ENCODE measurements at places on chromosomes 3 and 15.

- no peak for DNase-seq
Observed at GRCh38 chr3:194714564-194714963, 28.9 kb downstream of the FAM43A start.

DNA sequence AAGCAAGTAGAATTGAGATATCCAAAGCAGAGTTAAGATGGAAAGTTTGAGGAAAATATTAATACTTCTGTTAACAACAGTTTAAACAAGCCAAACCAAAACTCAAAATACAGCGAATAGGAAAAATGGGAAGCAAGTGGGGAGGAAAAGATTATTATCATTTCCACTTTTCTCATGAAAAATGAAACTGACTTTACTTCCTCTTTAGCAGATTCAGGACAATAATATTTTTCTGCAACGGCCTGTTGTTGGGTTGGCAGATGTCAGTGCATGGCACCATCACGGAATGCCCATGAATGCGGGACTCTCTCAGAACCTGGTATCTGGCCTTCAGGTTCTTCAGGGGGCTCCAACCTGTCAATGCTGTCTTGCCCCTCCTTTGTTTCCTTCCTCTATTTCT, 11.1 kb downstream of the ANKUB1 start:
- DNase-seq, result no peak

DNA sequence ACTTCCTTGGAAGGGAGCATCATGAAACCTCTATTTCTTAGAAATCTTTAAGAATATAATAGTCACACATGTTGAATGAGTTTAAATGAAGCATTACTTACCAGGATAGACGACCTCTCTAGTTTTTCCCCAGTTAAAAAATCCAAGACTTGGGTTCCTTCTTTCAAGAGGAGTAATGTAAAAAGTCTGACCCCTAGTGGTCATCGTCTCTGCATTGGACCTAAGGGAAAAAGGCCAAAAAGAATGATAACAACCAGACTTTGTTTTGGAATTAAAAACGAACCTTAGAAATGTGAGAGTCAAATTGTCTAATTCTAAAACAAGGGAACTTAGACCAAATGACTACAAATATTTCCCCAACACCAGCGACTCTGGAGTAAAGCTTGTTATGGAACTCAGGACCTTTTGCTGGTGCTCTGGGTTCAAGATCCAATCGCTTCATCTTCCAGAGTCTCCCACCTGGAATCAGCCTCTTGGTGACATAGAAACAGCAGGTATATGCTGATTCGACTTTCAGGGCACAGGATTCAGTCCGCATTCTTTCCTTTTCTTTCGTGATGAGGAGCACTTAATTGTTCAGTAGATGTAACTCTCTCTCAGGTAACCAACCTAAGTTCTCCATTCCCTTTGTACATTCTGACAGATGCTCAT, 214.8 kb upstream of the TPRG1 start:
- DNase-seq, result peak; percentile 35

DNA sequence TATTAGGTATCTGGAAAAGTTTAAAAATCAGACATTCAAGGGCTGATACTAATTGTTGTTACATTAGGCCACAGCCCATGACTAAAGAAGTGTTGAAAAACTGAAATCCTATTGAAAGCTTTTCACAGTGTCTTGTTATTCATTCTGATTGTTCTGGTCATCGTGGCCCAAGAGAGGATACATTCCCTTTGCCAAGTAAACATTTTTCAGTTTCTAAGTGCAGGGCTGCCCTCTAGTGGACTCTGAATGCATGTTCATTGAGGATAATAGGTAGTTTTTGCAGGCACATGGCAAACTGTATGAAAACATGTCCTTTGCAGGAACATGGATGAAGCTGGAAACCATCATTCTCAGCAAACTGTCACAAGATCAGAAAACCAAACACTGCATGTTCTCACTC, 181.1 kb downstream of the MYRIP start:
- peak; percentile 64 for DNase-seq

GRCh38 chr15:92870010-92870591, 30.0 kb upstream of the CHD2 start:
- peak; percentile 59 for DNase-seq

DNA sequence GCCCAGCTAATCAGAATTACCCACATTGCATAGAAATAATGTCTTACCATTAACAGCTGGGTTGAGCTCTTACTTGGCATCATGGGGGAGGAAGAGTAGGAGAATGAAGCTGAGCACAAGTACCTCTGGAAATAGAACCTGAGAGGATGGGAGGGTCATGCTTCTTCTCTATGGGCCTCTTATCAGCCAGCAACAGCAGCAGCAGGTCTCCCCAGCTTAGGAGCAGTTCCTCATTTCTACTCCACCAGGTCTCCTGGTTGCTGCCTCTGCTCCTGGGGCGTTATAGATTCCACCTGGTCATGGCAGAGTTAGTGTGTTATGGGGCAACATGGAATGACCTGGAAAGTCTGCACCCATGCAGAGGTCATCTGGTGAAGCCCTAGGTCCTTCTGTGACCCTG, 3.4 kb downstream of the FSD2 start:
- DNase-seq, result peak; percentile 44

All from erythroblast (primary cell).